ENCODE measurements at places on chromosomes 3 and 15.
A peak's percentile ranks its signal among the peaks of the same experiment; 100 is the strongest.

GRCh38 chr3:164460851-164461250 is 617.4 kb downstream of the SI start:
- no peak for DNase-seq

GRCh38 chr3:192079098-192079497 is 618.1 kb downstream of the PYDC2 start:
- no peak for DNase-seq

GRCh38 chr3:146374146-146374545 is 95.2 kb downstream of the PLSCR2 start:
- no peak for DNase-seq

GRCh38 chr15:39908186-39908585 is 11.9 kb downstream of the GPR176 start:
- DNase-seq, result no peak

GRCh38 chr3:117597865-117598264 is 888.3 kb downstream of the TUSC7 start:
- no peak for DNase-seq

- DNase-seq, result no peak
Measured at GRCh38 chr15:98083203-98083910, 122.9 kb downstream of the ARRDC4 start.

DNA sequence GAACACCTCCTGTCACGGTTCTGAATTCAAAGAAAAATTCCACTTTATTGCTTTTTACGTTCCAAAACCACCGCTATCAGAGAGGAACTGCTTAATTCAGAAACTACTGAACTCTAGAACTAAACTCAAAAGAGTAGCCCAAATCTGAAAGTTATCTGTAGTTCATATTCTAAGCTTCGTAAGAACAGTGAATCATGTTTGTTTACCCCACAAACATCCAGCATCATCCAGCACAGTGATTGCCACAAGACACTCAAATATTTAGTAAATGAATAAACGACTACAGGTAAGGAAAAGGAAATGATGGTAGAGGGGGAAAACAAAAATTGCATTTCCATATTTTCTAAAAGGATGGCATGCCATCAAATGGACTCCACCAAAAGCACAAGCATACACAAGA is 32.3 kb downstream of the VPS13C start:
- no peak for DNase-seq

DNA sequence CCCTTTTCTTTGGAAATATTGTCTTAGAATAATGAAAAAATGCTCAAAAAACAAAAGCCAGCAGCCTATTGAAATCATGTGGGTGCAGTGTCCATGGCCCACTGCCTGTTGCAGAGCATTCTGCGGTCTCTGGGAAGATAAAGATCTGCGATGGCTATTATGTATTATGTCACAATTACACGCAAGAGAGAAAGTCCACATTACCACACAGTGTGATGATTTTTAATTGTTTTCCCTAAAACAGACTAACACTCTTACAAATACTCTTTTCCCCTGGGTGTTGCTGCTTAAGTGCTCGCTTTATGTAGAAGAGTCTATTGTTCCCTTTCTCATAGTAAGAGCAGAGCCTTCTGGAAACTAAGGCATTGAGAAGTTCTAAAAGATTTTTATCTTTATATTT is 32.2 kb downstream of the SSR3 start:
- DNase-seq, result no peak

DNA sequence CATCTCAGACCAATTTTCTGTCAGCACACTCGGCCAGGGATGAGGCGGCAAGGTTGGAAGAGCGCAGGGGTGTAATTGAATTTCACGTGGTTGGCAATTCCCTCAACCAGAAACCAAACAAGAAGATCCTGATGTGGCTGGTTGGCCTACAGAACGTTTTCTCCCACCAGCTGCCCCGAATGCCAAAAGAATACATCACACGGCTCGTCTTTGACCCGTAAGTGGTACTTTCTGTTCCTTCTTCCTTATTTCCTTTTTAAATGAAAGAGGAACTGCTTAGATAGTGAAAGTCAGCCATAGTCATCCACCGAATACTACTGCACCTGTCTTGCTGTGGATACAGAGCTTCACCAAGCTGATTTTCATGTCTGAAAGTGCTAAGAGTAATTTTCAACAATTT is 60.1 kb downstream of the SGO1 start:
- no peak for DNase-seq

DNA sequence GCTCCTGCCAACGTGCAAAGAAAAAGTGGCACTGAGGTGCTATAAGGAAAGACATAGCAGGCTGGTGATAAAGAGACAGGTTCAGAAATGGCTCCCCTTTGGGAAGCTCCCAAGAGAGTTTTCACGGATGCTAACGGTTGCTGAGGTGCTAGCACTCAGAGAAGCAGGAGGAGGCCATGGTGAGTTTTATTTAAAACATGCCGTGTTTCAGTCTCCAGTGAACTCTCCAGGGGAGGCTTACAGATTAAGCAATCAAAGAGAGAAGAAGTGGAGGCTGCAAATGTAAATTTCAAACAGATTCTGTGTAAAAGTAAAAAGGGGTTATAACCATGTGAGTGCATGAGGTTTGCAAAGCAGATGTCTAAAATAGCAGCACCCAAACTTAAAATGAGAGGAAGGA is 346.2 kb downstream of the NTRK3 start:
- DNase-seq, result no peak

- DNase-seq, result peak; percentile 40
Measured at GRCh38 chr3:54706738-54707137, 221.1 kb downstream of the LRTM1 start.

GRCh38 chr3:114746502-114746901 is 400.6 kb downstream of the ZBTB20 start:
- DNase-seq, result no peak

DNA sequence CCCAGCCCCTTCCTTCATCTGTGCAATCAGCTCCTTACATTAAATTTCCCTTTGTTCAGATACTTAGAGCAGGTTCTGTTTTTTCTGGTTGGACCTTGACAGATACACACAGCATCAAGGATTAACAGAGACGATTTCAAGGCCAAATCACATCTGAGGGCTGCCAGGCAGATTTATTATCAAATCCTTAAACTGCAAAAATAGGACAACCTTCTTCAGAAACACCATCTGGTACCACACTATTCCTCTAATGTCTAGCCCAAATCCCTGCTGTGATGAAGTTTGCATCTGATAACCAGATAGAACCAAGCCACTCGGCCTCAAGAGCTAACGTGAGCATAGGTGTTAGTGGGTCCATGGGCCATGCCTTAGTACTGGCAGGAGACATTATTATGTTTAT is 250.7 kb upstream of the PROK2 start:
- DNase-seq, result no peak

GRCh38 chr15:59347915-59348314 is 24.8 kb downstream of the MYO1E start:
- no peak for DNase-seq

DNA sequence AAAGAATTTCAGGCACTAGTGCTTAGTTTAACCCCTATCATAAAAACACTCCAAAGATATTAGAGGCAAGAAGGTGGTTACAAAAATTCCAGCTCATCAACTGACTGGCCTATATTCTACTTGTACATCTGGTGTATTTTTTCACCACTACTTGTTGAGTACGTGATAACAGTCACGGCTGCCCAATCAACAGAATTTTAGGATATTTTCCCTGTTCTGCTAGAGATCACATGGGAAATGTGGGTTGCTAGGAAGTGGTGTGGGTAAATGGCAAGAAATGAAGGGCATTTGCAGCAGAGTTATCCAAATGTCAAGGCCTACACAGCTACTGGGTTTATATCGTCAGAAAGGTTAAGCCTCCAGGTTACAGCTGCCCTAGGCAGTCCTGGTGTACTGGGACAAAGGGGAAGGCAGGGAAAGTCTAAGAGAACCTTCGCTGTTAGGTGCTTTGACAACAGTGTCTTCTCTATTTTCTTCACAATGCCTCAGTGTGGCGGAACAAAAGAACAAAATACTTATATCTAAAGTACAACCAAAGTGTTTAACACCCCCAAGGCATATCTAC is 81.9 kb downstream of the FMN1 start:
- DNase-seq, result no peak

DNA sequence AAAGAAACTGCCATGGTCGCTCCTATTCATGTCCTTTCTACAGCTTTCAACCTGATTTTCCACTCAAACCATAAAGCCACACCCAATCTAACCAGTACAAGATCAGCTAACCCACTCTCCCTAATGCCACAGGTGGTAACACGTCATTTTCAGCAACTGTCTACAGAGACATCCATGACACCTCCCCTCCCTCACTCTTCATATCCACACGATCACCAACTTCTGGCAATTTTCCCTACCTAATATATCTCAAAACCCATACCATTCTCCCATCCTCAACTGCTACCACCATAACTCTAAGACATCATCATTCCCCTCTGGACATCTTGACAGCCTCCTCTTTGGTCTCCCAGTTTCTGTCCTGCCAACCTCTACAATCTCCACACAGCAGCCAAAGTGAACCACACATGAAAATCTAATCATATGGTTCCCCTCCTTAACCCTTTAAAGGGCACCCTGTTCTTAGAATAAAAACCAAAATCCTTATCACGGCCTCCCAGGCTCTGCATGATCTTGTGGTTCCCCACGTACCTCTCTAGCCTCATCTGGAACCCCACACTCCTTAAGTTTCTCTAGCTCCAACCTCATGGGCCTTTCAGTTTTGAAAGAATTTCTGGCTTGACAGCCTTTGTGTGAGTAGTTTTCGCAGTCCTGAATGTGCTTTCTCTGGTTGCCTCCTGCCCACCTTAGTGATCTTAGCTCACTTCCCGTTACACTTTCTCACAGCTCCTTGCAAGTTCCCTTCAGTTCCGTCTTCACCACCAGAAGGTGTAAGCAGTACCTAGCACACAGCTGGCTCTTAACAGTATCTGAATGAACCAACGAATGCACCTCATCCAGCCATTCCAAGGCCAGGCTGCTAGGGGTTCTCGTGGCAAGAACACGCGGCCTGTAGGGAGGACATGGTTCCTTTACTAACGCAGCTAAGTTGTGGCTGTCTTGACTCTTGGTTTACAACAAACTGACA is 33.4 kb downstream of the SPINK8 start:
- no peak for DNase-seq

DNA sequence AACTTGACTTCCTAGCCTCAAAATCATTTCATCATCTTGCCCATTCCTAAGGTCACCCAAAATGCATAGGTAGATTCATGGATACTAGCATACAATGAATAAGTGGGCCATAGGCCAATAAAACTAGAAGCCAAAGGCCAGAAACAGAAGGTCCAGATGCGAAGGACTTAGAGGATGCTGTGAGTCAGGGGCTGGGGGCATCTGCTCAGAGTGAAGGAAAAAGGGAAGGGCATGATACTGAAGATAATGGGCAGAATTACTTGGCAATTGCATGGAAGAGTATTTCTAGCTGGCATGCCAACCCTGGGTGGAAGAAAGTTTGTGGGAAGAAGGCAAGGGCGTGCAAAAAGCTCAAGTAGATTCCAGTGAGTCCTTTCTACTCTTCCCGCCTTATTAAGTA is 27.5 kb downstream of the ILDR1 start:
- no peak for DNase-seq

- no peak for DNase-seq
Measured at GRCh38 chr3:6585360-6585759, 275.6 kb upstream of the GRM7 start.

- no peak for DNase-seq
Measured at GRCh38 chr3:190865828-190866227, 3.3 kb upstream of the GMNC start.

DNA sequence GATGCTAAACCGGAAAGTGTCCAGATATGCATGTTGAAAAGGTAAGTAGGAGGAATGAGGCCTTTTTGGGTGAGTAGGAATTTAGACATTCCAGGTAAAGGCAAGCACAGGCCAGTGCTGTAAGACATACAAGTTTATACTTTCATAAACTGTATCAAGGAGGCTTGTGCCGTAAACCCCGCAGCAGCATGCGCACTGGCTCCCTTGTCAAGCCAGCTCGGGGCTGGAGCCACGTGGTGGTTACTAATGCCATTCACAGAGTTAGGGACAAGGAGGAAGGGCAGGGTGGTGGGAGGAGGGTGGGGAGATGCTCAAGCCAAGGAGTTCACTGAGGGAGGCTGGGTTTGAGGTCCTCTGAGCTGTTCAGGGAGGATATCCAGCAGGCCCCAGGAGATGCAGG is 35.8 kb downstream of the PLD1 start:
- DNase-seq, result no peak

GRCh38 chr3:83670416-83670815 is 1288.4 kb upstream of the CADM2 start:
- no peak for DNase-seq

- no peak for DNase-seq
Measured at GRCh38 chr3:66396161-66396760, 104.6 kb downstream of the LRIG1 start.

GRCh38 chr3:19526071-19526470 is 377.8 kb downstream of the KCNH8 start:
- peak; percentile 54 for DNase-seq

- no peak for DNase-seq
Measured at GRCh38 chr3:25555695-25556437, 108.8 kb downstream of the TOP2B start.

GRCh38 chr3:33417066-33417673 is 23.0 kb downstream of the UBP1 start:
- no peak for DNase-seq

DNA sequence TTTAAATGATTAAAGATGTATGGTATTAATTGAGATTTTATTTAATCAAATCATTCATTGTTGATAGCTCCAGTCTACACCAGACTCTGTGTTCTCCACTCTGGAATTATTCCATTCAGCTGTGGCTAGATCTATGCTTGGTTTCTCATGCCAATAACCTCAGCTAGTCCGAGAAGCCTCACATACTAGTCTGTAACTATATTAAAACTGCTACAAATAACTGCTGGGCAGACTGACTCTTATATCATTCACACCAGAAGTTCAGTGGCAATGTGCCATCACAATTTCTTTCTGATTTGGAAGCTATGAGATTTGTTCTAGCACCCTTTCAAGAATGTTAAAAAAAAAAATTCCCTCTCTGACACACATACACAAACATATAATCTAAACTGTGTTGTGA is 947.3 kb downstream of the ROBO1 start:
- DNase-seq, result no peak

DNA sequence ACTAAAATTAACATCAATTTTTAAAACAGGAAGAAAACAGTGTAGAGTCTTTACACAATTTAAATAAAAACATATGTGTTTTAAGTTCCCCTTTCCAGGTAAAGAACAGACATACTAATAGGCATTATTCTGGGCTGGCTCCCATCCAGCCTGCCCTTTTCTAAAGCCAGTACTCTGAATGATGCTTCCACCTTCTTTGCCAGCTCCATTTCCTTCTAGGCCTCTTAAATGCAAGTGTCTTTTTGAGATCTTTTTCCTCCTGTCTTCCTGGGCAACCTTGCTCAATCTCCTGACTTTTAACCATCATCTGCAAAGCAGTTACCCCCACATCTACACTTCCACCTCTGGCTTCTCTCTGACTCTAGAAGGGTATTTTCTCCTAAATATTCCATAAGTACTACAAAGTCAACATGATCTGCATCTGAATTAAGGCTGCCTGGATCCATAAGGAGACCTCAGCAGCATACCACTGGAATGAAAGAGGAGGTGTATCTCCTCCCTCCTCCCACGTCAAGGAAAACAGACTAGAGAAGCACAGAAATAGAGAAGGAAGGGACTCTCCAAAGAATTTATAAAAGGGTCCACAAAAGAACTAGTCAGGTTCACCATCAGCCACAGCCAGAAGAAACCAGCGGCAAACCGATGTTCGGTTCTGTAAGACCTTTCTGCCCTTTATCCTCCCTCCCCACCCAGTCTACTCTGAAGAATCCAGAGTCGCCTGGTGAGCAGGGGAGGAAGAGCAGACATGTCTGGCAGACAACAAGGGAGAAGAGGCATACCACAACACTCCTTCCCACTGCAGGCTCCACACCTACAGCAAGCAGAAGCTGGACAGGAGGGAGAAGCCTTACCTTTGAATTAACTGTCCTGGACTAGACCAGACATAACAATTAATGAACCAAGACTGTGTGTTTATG is 47.1 kb downstream of the GOLIM4 start:
- DNase-seq, result no peak

Measured in DMS 273 treated with DMSO at 0.1 percent for 48 hours (cell line).